ENCODE measurements at places on chromosomes 13 and 19. TPM values are rescaled to one million over a fixed set of nuclear protein-coding genes. Genes with fewer than 3 reads are reported as not detected.
A peak's percentile ranks its signal among the peaks of the same experiment; 100 is the strongest.

GRCh38 chr19:14555918-14556661 lies 15.8 kb downstream of the NDUFB7 start:
- no peak for DNase-seq

DNA sequence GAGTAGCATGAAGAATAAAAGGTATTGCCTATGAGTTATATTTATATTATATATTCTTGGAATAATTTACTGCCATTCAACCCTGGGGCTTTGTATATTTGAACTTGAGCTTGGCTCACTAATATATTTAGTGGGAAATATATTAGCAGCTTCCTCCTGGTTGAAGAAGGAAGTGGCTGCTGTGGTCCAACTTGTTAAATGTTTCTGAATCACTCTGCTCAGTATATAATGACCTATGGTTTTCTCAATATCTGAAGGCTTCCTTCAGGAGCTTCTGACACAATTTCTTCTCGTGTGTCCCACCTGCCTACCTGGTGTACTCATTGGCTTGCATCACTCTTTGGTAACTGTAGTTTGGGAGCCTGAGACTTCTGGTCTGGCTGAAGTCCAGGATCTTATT lies 646.4 kb downstream of the TBC1D4 start:
- DNase-seq = no peak

GRCh38 chr19:43525836-43526771 lies 897 bp downstream of the ETHE1 start:
- DNase-seq = no peak

GRCh38 chr13:109610517-109610916 lies 175.9 kb downstream of the IRS2 start:
- DNase-seq = peak; percentile 41

- no peak for DNase-seq
Observed at GRCh38 chr13:95039415-95039814, 261.8 kb downstream of the ABCC4 start.

- DNase-seq = no peak
Observed at GRCh38 chr13:50841786-50842185, 1.7 kb downstream of the DLEU7 start.

DNA sequence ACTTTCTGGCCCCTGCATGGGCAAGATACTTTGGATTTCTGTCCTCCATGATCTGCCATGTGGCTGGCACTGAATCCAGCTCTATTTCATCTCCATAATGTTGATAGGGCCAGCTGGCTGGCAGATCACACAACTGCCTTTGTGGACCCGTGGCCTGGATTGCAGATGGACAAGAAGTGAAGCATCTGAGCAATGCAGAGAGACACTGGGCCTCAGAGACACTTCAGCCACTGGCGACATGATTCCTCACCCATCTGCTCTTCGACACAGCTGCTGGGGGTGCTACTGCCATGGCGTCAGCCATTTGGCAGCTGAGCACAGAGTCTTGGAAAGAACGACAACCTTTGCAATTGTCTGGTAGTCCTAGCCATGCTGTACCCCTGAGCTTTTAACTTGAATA lies 79.5 kb upstream of the MYO16 start:
- no peak for DNase-seq

- no peak for DNase-seq
Observed at GRCh38 chr13:49443357-49443703, 534 bp downstream of the CAB39L start.

GRCh38 chr13:27791146-27791900 lies 960 bp upstream of the GSX1 start:
- no peak for DNase-seq

DNA sequence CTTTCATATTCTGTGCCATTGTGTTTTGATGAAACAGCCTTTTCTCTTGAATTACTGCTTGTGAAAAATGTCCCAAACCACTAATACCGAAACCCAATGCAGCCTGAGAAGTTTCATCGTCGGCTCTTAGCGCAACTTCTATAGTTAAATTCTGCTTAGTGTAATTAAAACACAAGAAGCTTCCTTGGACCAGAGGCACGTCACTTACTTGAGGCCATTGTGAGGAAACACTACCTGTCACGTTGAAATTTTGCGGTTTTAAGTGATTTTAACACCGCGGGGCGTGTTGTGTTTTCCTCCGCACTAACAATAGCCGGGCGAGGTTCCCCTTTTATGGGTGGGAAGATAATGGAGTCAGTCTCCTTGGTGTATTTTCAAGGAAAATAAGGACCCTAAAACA lies 70.9 kb downstream of the GGACT start:
- no peak for DNase-seq

Gene CERS4
- 42.7 TPM for polyA plus RNA-seq

Gene VAV1
- polyA plus RNA-seq = 0.60 TPM

Gene KIR2DL3
- polyA plus RNA-seq = not detected

Gene PLIN3
- 19.2 TPM for polyA plus RNA-seq

Gene YJU2
- 6.5 TPM for polyA plus RNA-seq

Gene CLEC4G
- polyA plus RNA-seq = 47.4 TPM

Gene RGL3
- 5.7 TPM for polyA plus RNA-seq
